RPMI7951 (cell line): ENCODE measurements at places on chromosomes 1 and 21. TPM values are rescaled to one million over a fixed set of nuclear protein-coding genes. Genes with fewer than 3 reads are reported as not detected.

The C1orf94 gene
- 0.36 and 0.68 TPM in 2 replicates for total RNA-seq

The CD1E gene
- not detected in 2 replicates for total RNA-seq

- DNase-seq = peak; percentile 6
Measured at GRCh38 chr1:38500891-38501290, 358.7 kb downstream of the RRAGC start.

The CRP gene
- total RNA-seq = not detected in 2 replicates

GRCh38 chr1:38128926-38129453, 82.4 kb upstream of the POU3F1 start:
- DNase-seq = no peak

GRCh38 chr1:169745015-169745861, 11.4 kb upstream of the SELE start:
- DNase-seq = peak; percentile 6

GRCh38 chr1:65866439-65866838, 73.7 kb downstream of the PDE4B start:
- DNase-seq = no peak

The AIRE gene
- total RNA-seq = 0.10 TPM in 1 of 2 replicates, not detected in the other

DNA sequence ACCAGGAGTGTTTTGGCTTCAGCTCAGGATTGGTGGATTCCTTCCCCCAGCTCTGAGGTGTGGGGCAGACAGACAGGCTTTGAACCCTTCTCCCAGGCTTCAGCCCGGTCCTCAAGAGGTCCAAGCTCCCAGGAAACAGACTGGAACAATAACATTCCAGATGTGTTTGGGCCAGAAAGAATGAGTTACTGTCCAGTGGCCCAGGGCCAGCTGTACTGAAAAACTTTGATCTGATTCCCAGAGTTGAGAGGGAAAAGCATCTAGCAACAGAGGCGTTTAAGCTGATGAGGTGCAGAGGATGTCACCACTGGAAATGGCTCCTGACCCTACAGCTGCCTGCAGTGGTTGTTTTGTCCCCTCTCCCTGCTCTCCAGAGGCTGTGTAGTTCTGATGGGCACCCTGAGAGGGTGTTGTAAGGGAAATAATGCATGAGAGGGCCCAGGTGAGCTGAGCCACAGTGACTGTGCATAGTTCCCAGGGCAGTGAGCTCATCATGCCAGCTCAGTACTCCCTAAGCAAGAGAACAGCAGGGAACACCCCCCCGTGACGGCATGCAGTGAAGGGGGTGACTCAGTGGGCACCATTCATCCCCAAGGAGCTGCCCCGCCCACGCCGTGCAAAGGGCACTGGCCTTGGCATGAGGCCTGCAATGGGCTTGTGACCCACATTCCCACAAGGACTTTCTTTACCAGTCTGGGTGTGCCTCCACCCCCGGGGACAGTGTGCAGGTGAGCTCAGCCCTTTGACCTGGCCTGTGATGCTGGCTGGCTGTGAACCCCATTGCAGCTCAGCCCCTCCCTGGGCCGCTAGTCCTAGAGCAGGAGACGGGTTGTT, 13.8 kb upstream of the SFN start:
- DNase-seq = peak; percentile 77

The KCNJ9 gene
- not detected in 2 replicates for total RNA-seq

- no peak for DNase-seq
Measured at GRCh38 chr21:34268493-34268892, 95.3 kb upstream of the KCNE2 start.

DNA sequence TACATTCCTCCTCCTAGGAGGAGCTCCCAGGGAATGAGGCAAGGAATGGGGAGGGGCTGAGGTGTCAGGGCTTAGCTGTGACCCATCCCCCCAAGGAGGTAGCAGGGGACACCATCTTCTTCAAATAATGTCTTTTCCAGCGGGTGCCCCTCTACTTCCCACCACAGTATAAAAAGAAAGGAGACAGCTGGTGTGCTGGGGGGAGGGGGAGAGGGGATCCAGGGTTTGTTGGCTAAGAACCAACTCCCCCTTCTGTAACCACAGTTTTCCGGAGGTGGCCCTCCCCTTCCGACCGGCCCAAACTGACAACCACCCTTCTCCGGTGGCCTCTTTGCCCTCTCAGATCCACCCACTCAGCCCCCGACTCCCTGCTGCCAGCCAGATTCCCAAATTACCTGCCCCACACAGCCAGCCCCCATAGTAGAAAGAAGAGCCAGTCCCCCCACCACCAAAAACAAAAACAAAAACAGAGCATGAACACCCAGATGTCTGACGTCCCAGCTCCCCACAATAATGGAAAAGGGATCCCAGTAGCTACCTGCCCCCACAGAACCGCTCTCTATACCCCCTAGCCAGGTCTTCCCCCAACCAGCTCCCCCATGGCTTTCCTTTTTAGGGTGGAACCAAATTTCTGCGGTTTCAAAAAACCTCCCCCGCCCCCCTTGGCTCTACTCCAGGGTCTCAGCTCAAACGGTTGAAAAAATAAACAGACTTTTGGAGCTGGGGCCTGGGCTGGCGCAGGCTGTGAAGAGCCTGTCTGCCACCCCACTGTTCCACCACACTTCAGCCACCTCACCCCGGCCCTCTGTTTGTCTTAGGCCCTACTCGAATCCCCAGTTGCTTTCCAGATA, 2.1 kb downstream of the ARHGEF2 start:
- peak; percentile 77 for DNase-seq

DNA sequence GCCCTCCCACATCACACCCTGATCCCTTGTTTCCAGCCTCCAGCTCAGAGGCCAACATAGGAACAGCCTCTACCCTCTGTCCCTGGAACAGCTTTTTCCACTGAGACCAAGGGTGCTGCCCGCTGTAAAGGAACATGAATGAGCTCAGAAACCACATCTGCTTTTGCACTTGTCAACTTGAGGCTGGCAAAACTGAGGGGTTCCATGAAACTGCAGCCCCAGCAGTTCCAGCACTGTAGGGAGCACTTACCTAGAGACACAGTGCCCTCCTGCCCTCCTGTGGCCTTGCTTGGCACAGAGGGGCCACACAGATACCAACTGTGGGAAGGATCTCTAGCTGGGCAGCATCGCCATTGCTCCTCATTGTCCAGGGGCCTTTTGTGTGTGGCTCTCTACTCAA, 51.7 kb downstream of the ITPKB start:
- no peak for DNase-seq

The INTS11 gene
- total RNA-seq = 62.6 and 75.4 TPM in 2 replicates

The WLS gene
- 51.6 and 77.6 TPM in 2 replicates for total RNA-seq

DNA sequence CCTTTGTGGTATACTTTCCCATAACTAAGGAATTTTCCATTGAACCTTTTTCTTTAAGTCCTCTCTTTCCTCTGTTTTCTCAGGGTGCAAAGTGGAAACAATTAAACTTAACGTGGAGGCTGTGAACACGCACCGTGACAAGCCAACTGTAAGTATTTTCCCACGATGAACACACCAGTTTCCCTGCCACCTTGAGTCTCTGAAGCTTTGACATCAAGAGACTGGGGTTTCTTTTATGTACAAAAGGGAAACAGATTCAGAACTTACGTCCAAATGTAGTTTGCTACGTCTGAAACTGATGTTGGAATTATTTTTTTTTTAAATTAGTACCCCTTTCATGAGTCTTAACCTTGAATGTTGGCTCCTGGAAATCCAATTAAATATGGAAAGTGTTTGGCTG, 17.2 kb upstream of the C4BPB start:
- DNase-seq = no peak

- DNase-seq = no peak
Measured at GRCh38 chr1:31961536-31961935, 23.4 kb upstream of the PTP4A2 start.

GRCh38 chr1:155977690-155978324, 540 bp downstream of the ARHGEF2 start:
- peak; percentile 31 for DNase-seq

The CELA2A gene
- not detected in 2 replicates for total RNA-seq

DNA sequence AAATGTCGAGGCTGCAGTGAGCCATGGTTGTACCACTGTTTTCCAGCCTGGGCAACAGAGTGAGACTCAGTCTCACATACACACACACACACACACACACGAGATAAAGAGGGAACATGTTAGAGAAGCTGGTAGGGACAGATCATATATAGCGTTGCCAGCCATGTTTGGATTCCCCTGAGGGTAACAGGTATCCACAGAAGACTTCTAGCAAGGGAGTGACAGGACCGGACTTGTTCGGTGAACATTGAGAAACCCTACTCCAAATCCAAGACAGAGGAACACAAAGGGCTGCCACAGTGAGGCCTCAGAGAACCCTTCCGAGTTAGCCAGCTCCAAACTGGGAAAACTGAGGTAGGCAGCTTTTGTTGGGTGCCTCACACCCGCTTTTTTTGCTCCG, 3.7 kb upstream of the SARS1 start:
- DNase-seq = no peak

The KCNN3 gene
- total RNA-seq = 0.29 and 0.72 TPM in 2 replicates

DNA sequence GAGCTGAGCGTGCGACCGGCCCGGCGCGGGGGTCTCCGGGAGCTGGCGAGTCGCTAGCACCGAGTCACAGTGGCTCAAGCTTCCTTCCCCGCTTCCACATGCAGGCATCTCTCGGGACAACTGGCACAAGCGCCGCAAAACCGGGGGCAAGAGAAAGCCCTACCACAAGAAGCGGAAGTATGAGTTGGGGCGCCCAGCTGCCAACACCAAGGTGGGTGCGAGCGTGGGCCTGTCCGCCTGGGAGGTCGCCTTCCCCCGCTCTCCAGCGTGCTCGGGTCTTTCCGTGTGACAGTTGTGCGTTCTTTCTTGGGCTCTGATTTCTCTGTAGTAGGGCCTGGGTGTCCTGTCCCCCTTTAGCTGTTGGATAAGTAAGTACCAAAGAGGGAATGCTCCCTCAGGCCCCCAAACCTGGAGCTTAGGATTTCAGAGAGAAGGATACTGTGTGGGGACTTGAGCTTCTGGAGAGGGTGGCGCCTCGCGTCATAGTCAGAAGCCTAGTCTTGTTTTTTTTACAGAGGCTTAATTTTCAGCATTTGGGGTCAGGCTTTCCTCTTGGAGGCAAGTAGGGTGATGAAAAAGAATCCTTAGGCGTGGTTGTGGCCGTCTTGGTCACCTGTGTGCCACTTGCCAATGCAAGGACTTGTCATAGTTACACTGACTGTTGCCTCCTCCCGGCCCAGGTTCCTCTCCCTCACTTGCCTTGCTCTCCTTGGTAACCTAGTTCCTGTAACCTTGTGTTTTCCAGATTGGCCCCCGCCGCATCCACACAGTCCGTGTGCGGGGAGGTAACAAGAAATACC, 790 bp downstream of the RPS8 start:
- peak; percentile 18 for DNase-seq

The C1orf52 gene
- 16.2 and 22.5 TPM in 2 replicates for total RNA-seq

The KCNA3 gene
- under 0.01 and 0.10 TPM in 2 replicates for total RNA-seq

DNA sequence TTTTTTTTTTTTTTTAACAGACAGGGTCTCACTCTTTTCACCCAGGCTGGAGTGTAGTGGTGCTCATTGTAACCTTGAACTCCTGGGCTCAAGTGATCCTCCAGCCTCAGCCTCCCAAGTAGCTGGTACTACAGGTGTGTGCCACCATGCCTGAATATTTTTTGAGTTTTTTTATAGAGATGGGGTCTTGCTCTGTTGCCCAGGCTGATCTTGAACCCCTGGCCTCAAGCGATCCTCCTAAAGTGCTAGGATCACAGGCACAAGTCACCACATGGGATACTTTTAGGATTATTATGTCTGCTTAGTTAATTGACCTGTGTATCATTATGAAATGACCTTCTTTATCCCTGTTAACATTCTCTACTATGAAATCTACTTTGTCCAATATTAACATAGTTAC, 38.0 kb downstream of the RASSF5 start:
- no peak for DNase-seq

The LIX1L gene
- 29.7 and 31.3 TPM in 2 replicates for total RNA-seq

The TRAF3IP3 gene
- not detected in 2 replicates for total RNA-seq

The PDPN gene
- total RNA-seq = 1.6 and 2.0 TPM in 2 replicates

DNA sequence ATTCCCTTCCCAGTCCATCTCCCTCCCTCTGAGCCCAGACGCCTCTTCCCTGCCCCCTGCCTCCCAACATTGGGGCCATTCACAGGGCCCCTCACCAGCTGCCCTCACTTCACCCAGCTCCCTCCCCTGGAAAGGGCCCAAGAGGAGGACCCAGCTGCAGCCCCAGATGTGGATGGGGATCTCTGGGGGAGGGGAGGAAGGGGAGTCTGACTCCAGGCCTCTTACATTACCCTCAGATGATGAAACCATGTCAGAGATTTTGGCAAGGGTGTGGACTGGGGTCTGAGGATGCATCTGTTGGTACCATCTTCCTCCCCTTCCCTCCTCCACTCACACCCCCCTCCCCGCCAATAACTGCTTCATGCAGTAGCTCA, 1.1 kb upstream of the KIF21B start:
- no peak for DNase-seq

The ADAMTSL4 gene
- 0.60 and 1.1 TPM in 2 replicates for total RNA-seq

DNA sequence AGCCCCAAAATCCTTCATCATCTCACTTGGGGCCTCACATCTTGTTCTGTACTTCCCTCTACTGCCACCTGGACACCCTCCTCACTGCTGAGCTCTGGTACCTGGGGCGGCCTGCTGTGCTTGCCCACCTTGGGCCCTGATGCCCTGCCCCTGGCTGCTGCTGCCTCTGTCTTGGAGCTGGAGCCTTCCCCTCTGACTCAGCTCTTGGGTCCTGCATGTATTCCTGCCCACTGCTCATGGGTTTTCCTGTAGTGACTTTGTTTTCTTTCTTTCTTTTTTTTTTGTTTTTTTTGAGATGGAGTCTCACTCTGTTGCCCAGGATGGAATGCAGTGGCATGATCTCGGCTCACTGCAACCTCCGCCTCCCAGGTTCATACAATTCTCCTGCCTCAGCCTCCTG, 37.5 kb downstream of the TRAPPC10 start:
- DNase-seq = no peak

- peak; percentile 11 for DNase-seq
Measured at GRCh38 chr1:174497478-174497877, 49.7 kb downstream of the GPR52 start.

The RYR2 gene
- under 0.01 TPM in 1 of 2 replicates, not detected in the other for total RNA-seq

GRCh38 chr1:91513160-91513559, 12.5 kb downstream of the CDC7 start:
- no peak for DNase-seq

DNA sequence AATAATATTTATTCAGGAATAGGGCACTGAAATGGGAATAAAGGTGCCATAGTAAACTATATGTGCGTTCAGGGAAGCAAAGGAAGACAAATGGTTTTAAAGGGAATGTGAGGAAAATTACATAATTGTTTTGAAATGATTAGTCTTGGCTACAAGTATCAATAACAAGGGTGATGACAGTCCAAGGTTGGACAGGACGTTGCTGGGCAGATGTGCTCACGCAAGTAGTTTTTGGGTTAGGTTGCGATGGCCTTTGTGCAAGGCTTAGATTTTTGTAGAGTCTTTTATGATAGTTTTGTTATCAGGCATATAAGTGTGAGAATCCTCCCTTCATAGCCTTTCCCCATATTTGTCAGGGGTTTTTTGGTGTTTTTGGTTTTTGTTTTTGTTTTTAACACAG, 57.0 kb downstream of the SPATA6 start:
- no peak for DNase-seq
